ENCODE measurements at places on chromosomes 7 and 10.

- no peak for DNase-seq
Observed at GRCh38 chr10:12337453-12338372, 11.6 kb upstream of the CAMK1D start.

GRCh38 chr7:91826377-91826776, 54.1 kb downstream of the MTERF1 start:
- DNase-seq = no peak

DNA sequence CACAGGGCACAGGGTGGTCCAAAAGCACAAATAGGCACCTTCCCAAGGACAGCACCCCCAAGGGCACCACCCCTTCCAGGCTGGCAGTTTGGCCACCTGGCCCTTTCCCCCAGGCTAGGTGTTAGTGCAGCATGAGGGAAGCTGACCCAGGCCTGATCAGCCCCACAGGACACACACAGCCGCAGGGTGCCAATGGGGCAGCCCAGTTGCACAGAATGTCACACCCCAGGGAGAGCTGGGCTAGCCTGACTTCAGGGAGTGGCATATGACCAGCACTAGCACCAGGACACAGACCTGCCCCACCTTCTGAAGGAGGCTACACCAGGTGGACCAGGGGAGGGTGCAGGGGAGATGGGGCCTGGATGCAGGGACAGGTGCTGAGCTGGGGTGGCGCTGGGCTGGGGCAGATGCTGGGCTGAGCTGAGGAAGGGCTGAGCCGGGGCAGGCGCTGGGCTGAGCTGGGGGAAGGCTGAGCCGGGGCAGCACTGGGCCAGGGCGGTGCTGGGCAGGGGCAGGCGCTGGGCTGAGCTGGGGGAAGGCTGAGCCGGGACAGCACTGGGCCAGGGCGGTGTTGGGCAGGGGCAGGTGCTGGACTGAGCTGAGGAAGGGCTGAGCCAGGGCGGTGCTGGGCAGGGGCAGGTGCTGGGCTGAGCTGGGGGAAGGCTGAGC, 3.9 kb upstream of the ADAM8 start:
- no peak for DNase-seq

DNA sequence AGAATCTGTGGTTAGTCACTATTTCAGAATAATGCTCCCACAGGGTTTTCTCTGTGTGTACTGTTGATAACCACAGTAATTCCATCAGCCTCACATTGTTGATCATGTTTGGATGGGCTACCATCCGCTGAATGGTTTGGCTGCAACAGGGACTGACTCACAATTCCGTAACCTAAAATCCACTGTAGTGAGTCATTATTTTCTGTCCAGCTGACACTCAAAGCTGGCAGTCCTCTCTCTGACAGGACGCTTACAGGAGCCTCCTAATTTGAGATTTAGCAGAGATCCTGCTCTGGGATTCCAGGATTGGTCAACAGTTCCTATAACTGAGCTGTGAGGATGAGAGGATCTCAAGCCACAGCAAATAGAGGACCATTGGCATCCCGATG, 32.7 kb downstream of the VWA2 start:
- DNase-seq = no peak

GRCh38 chr10:103733045-103733419, 122.3 kb downstream of the SH3PXD2A start:
- DNase-seq = no peak

DNA sequence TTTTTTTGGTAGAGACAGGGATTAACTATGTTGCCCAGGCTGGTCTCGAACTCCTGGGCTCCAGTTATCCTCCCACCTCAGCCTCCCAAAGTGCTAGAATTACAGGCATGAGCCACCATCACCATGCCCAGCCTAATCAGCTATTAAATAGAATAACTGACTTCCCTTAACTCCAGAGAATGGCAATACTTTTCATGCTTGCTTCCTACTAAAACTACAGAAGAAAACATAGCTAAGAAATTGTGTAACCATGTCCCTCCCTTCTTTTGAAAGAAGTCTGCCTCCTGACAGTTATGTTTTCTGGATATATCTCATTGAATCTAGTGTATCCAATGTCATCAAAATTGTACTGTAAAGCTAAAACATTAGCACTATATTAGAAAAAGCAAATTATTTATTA, 95.6 kb downstream of the KMT2C start:
- DNase-seq = no peak

GRCh38 chr7:134945691-134946090, 40.6 kb upstream of the AGBL3 start:
- no peak for DNase-seq

DNA sequence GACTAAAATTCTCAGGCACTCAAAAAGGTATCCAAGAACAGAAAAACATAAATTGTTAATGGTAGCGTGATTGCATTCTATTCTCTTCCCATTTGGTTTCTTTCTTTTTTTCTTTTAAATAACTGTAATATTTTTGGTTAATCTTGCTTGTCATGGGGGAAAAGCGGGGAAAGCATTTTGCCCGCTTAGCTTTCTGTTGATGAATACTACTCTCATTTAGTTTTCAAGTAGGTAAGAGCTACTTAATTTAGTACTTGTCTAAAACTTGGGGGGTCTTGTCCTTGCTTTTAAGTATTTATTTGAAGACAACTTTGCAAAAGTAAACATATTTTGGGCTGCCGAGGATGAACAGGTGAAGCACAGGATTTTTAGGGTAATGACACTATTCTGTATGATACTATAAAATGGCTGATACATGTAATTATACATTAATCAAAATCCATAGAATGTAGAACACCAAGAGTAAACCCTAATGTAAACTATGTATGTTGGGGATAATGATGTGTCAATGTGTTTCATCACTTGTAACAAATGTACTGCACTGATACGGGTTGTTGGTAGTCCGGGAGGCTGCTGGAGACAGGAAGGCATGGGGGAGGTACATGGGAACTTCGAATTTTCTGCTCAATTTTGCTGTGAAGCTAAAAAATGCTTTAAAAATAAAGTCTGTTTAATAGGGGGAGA, 1.7 kb downstream of the TES start:
- no peak for DNase-seq

All from esophagus squamous epithelium (tissue), 5 donors.